ENCODE measurements at places on chromosomes 7 and 10.

GRCh38 chr7:12583176-12583575 is 12.7 kb downstream of the SCIN start:
- DNase-seq, result no peak

DNA sequence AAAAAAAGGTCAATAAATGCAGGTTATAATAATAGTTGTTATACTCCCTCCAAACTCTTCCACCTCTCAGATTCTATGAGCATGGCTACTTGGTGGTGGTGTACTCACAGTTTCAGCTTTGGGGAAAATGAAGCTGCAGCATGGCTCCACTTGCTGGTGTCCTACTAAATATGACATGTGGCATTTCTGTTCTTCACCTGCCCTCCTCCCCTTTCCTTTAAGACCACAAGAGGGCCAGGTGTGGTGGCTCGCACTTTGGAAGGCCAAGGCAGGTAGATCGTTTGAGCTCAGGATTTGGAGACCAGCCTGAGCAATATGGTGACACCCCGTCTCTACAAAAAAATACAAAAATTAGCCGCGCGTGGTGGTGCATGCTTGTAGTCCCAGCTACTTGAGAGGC is 101.1 kb downstream of the SLC37A3 start:
- no peak for DNase-seq

DNA sequence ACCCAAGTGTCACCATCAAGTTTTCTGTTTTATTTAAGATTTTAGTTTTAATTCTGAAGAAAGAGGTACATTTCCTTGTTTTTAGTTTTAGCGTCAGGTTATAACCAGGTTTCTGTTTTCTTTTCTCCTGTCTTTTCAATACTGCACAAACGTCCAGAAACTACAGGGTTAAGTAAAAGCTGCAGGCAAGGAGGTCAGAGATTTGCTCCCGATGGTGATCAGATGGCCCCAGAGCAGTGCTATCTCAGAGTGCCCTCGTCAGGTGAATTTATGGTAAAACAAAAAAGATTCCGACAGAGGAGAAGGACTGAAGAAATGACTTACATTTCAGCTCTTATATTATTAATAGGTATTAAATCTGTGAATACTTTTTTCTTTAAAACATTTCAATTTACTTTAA is 128.2 kb downstream of the STRA8 start:
- DNase-seq, result no peak

DNA sequence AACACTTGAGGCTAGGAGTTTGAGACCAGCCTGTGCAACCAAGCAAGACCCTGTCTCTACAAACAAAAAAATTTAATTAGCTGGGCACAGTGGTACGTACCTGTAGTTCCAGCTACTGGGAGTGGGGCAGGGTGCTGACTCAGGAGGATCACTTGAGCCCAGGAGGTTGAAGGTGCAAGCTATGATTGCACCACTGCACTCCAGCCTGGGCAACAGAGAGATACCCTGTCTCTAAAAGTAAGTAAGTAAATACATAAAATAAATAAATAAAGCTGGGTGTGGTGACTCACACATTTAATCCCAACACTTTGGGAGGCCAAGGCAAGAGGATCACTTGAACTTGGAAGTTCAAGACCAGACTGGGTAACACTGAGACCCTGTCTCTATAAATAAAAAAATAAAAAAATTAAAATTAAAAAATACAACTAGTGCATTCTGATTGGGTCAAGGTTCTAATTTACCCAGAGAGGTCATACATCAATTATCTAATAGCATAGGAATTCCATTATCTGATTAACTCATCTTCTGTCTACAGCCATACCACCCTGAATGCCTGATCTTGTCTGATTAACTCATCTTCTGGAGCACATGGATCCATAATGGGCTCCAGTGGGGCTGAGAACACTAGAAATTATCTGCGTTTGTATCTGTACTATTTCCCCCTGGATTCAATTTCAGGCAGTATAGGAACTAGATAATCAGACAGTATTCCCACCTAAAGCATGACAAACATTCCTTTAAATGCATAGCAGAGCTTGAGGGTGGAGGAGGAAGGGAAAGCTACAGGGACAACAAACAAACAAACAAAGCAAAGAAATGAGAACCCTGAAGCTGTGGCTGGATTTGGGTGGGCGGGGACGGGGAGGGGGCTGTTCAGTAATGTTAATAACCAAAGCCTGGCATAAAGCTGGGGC is 21.0 kb upstream of the HILPDA start:
- DNase-seq, result no peak

DNA sequence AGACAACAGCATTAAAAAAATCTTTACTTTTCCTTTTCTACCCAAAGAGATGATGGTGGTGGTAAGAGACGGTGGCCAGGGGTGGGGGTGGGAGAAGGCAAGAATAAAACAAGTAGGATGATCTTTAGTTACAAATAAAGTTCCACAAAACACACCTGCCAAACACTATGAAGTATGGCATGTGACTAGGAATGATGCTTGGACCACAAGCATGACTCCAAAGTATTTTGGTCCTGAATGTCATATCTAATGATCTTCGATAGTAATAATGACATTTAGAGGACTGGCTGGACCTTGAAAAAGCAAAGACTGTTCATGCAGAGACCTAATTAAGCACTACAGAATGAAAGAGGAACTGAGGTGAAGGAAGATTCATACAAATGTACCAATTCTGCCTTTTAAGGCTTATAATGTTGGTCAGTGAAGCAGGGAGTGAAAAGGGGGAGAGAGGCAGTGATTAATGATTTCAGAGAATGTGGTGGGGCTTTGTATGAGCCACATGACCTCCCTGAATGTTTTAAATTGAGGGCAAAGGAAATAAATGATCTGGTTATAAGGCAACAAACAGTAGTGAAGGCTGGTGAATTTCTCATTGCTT is 29.6 kb upstream of the DKK1 start:
- no peak for DNase-seq

GRCh38 chr7:4911111-4911828 is 27.8 kb upstream of the RADIL start:
- no peak for DNase-seq

GRCh38 chr7:83190659-83191389 is 28.1 kb upstream of the PCLO start:
- DNase-seq, result no peak

GRCh38 chr7:123975084-123975483 is 50.0 kb downstream of the SPAM1 start:
- DNase-seq, result no peak

- DNase-seq, result peak; percentile 10
These were observed 662 bp downstream of the POLR3A start for GRCh38 chr10:78028438-78029268.

GRCh38 chr7:37084303-37084702 is 360.0 kb upstream of the AOAH start:
- DNase-seq, result no peak

DNA sequence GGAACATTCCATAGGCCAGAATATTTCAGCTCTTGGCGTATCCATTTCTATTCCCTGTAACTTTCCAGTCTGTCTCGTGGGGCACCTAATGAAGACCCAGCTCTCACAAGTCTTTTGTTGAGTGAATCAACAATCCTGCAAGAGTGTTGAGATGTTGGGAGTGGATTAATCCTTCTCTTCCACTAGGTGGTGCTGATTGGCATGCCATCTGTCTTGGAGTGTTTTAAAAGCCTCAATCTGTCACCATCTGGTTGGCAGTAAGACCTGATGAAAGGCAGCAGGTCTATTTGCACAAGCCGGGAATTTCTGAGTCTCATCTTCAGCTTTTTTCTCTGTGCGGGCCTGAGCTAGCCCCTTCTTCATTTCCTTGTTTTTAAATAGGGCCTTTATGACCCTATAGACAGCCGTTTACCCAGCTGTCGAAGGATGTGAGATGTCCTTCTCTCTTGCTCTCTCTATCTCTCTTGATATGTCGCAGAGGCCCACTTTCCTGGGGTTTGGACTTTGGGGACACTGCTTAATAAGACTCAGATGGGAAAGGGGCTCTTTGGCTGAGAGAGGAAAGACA is 180.5 kb downstream of the ZNF365 start:
- peak; percentile 7 for DNase-seq

DNA sequence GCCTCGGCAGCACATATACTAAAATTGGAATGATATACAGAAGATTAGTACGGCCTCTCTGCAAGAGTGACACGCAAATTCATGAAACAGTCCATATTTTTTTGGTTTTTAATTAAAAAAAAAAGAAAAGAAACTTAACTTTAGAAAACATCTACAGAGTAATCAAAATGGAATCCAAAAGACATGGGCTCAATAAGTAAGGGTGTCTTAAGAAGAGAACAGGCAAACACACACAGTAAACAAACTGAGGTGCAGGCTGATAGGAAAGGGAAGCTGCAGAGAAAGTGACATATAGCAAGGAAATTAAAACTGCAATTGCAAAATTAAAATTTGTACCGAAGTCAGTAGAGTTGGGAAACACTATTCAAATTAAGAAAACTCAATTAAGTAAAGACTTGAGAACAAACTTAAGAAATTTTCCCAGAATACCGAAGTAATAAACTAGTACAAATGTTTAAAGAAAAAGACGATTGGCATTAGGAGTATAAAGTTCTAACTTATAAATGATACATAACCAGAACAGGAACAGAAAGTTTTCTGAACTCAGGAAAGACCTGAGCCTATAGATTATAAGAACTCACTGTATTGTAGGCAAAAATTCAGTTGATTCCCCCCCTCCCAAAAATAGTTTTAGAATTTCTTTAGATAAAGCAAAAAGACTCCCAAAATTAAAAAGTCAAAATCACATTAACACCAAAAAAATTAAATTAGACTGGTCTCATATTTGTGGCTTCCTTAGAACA is 16.3 kb downstream of the MTPN start:
- DNase-seq, result no peak

DNA sequence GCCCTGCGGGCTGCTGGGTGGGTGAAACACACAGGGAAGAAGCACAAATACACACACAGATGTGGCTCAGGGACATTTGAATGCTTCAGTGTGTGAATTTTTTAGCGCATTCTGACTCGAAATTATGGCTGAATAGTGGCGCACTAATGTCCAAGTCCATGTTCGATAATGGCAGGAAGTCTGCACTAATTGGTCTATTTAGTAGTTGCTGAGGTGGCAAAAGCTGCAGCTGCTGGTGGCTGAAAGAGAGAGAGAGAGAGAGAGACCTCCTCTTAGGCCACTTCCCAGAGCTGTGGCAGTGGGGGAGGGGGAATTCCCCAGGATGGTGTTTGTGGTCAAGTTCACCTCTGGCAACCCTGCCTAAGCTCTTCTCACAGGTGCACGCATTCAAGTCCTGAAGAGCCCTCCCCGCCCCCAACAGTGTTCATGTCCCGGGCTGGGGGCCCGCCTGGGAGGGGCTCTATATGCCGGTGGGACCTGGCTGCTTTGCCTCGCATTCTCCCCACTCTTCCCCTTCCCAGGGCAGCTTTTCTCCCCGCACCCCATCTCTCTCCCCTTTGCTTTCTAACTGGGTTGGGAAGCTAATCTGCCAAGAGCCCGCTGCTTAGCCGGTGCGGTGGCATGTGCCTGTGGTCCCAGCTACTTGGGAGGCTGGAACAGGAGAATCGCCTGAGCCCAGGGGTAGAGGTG is 6.0 kb upstream of the MNX1 start:
- peak; percentile 24 for DNase-seq

DNA sequence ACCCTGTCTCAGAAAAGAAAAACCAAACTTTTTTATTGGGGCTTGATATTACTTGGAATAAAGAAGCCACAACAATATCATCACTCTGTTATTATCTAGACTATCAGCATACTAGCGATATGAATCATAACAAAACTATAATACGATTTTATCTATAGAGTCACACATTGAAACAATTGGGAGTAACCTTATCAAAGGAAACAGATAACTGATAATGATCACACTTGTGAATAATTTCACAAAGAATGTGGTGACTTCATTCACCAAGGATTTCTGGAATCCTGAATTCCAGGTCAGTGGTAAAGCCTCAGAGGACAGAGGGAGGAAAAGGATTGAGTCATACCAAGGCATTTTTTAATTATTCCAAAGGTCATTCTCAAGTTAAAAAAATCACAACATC is 32.1 kb upstream of the NMT2 start:
- DNase-seq, result no peak

DNA sequence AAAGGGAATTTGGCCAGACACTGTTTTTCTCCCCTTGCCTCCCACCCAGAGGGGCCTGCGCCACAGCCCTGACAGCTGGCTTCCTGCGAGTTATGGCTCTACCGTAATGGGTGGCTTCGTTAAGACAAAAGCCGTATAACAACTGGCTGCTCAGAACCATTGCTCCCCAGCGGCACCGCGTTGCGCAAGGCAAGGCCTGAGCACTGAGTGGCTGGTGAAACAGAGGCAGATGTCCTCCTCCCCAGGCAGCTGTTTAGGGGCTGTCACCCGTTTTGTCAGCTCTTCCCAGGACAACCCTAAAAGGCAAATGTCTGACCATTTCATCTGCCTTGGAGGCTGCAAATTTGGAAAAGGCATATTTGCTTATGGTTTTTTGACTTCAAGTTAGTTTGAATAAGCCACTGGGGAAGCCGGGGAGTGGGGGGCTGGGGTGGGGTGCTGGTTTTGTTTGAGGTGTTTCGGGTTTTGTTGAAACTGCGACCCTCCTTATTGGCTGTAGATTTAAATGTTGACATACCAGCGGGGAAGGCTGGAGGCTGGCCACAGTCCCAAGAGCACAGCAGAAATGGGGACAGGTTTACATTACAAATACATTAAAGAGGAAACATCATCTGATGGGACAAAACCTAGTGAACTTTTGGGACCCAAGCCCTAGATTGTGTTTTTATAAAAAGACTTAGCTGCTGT is 681 bp upstream of the SPOCK2 start:
- DNase-seq, result peak; percentile 42

GRCh38 chr7:108839076-108839475 is 269.4 kb downstream of the DNAJB9 start:
- DNase-seq, result no peak

DNA sequence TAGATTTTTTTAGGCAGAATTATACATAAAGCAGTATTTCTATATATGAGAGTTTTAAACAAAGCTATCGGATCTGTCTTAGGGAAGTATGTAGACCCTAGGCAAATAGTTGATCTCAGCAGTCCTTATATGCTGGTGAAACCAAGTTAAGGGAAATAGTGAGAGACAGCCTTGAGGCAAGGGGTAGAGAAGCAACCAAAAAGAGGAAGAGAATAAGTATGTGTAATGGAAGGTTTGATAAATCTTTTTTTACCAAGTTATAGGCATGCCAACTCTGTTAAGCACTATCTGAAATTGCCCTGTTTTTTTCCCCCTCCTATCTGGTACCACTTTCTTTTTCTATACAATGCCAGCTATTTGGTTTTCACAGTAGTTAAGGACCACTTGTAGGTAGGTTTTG is 19.9 kb downstream of the SPAG6 start:
- no peak for DNase-seq

DNA sequence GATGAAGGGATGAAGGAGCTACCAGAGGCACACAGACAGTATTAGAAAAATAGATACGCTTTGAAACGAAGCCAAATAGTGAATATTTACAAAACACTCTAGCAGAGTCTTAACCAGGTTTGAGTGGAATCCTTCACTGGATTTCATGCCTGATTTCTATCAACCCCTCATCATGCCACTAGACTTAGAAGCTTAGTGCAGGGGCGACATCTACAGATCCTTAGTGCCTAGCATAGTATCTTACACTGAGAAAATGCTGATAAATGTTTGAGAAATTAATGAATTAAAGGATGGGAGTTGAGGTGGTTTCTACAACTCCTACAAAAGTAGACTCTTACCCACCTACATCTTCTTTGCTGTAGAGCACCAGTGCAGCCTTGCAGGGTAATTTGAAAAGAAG is 54.7 kb upstream of the CCNJ start:
- DNase-seq, result no peak

- no peak for DNase-seq
These were observed 104.3 kb downstream of the TRIM24 start for GRCh38 chr7:138564365-138564764.

Measured in T-helper 2 cell treated with Interferon-gamma antibody and Interleukin-4, amounts not matched to agents 5 μg/mL and 100 μg/mL, for 36 hours (primary cell).